Progenitor cell of endocrine pancreas (in vitro differentiated cells): ENCODE measurements at places on chromosomes 4 and X.

DNA sequence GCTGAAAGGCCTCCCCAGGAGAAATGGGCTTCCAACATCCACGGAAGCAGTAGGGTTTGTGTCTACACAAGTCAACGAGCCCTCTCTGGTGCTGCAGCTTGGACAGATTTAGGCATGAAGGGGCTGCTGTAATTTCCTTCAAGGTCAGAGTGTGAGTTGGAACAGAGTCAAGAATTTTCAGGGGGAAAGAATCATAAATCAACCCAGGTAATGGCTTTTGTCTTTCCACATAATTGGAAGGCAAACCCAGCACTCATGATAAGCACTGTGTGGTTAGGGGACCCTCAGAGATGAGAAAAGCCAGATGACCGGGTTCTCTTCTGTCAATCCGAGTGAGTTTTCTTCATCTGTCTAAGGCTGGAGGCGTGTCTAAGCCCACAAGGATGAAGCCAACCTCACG, 78.6 kb upstream of the MXRA5 start:
- no peak for DNase-seq

DNA sequence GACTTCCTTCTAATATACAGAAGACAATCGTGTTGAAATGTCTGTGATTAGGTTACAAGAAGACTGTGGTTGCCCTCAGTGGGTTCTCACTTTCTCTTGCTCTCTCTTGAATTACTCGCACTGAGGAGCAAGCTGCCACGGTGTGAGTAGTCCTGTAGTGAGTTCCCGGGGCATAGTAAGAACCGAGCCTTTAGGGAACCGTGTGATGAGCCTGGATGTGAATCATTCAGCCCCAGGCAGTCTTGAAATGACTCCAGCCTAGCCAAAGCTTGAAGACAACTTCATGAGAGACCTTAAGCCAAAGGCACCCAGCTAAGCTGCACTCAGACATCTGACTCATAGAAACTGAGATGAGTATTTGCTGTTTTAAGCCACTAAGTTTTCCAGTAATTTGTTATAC, 292.7 kb downstream of the SPOCK3 start:
- DNase-seq = no peak

DNA sequence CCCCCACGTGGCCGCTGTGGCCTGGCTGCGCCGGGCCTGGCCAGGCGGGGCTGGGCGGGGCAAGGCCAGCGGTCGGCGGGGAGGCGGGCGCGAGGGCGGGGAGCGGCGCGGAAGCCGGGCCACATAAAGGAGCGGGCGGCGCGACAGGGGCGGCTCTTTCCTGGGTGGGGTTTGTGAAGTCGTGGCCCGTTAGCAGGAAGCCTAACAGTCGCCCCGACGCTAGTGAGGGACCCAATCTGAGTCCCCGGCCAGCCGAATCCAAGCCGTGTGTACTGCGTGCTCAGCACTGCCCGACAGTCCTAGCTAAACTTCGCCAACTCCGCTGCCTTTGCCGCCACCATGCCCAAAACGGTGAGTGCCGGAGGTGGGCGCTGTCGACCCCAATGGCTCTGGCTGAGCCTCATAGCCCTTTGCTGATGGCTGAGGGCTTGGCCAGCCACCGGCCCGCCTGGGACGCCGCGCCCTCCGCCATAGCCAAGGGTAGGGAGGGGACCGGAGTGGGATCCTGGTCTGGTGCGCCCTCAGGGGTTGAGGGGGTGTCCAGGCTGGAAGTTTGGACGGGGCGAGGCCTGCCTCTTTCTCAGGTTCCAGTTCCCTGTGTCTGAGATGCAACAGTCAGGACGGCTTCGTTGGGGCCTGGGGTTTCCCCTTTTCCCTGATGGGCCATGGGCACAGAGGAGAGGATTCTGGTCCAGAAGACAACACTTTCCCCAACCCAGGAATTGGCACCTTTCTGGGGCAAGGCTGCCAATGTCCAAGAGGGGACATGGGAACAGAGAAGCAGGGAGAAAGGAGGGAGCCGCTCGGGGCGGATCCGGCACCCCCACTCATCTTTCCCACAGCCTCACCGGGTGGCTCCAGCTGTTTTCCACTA, at the start of gene MSN:
Gene MSN (plus strand): TSS at position 152 of the 874 bp plus-strand sequence. CDS start 188 bp downstream, at position 340.
- peak; percentile 20 for DNase-seq

DNA sequence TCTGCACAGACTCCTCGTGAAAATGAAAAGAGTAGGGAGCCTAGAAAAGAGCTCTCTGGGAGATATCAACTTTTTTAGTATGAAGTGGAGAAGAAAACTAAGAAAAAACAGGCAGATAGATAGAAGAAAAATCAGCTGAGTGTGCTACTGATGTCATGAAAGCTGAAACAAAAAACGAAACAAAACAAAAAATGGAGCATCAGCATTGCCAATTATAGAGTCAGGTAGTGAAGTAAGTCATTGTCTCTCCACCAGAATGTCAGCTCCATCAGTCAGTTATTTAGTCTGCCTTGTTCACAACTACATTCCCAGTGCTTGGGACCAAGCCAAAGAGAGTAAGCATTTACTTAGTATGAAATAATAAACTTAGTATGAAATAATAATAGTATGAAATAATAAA, 595.1 kb downstream of the STPG2 start:
- DNase-seq = no peak

- DNase-seq = no peak
Observed at GRCh38 chrX:47515941-47516665, 33.1 kb upstream of the ZNF41 start.

DNA sequence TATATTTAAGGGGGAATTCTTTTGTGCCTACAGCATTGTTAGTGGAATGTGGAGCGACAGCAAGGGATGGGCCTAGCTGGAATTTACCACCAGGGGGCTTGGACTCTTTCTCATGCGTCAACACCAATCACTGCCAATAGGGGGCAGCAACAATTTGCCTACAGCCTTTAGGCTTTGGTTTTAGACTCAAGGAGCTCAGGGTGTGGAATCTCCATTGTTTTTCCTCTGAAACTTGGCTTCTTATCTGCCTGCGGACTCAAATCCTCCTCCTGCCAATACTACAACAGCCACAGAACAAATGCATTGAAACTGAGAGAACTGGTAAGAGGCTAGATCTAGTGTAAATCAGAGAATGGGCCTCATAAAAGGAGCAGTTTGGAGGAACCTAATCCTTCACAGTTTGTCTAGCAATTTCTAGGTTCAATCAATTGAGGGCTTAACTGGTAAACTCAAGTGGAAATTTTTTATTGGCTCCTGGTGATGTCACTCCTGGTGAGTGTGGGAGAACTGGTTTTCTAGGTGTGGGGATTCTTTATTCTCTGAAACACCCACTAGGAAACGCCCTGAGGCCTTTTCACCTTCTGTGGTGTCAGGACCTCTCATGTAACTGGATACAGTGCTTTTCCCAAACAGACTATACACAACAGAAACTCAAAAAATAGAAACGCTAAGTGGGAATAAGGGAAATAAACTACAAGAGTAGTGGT, 27.9 kb upstream of the TMSB4X start:
- peak; percentile 55 for DNase-seq

DNA sequence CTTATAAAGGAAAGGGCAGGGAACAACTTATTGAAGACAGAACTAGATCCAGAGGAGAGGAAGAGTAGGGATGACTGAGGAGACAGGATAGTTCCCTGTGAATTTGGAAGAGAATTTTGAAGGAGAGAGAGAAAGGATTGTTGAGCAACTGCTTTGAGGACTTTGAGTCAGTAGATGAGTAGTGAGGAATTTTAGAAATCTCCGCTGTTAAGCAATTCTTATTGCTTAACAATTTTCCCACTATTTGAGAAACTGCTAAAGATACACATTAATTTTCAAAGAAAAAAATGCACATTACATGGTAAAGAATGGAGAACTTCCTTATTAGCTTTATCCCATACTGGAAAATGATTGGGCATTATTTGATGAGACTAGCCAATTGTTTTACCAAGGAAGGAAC, 116.3 kb upstream of the NRK start:
- DNase-seq = no peak

GRCh38 chrX:94058728-94059382, 384.8 kb downstream of the FAM133A start:
- DNase-seq = no peak

- no peak for DNase-seq
Observed at GRCh38 chr4:52369649-52370048, 289.5 kb downstream of the USP46 start.

GRCh38 chrX:98480606-98481005, 1596.9 kb downstream of the RPA4 start:
- DNase-seq = no peak

DNA sequence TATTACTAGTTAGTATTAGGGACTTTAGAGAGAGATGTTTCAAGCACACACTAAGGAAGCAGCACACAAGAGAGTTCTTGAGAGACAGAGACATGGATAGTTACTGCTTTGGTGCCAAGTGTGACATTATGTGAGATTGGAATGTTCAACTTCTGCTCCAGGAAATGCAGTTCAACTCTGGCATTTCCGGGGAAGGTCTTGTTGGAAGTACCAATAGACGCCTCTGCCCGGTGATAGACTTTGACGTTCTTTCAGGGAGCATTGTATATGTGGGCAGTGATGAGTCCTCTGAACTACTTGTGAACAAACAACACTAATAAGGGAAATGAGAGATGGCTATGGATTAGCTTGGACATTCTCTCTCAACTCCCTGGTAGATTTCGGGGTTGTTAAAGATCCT, 638.1 kb upstream of the BOD1L1 start:
- DNase-seq = no peak

- DNase-seq = no peak
Observed at GRCh38 chrX:1903236-1903935, 288.5 kb downstream of the ASMT start.

DNA sequence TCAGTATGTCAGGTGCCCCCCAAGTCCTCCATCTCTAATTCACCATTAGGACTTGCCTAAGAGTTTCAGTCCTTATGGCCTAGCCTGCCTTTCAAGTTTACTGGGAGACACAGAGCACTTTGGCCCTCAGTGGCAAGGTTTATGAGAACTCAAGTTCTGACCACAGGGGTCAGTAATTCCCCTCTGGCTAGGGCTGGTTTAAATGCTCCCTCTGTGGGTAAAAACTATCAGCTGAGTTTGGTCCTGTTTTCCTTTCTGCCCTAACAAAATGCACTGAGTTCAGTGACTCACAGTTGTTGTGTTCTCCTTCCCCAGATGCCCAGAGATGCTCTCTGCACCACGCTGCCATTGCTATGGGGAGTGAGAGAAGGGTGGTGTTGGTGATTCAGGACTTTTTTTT, 163.2 kb downstream of the RELL1 start:
- no peak for DNase-seq

GRCh38 chr4:180598281-180598680, 1644.9 kb upstream of the TENM3 start:
- DNase-seq = no peak

DNA sequence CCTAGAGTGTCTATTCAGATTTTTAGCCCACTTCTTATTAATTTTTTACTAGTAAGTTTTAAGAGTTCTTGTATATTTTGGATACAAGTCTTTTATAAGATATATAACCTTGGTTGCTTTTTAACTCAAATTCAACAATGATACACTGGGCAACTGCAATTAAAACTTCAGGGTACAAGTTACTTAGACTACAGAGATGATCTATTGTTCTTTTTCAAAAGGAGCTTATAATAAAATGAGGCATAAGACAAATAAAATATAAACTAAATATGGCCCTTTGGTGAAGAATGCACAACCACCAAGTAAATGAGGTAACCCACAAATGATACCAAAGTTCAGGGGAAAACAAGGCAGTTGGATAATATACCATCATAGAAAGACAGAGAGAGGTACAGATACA, 37.6 kb upstream of the CXCL6 start:
- DNase-seq = no peak

DNA sequence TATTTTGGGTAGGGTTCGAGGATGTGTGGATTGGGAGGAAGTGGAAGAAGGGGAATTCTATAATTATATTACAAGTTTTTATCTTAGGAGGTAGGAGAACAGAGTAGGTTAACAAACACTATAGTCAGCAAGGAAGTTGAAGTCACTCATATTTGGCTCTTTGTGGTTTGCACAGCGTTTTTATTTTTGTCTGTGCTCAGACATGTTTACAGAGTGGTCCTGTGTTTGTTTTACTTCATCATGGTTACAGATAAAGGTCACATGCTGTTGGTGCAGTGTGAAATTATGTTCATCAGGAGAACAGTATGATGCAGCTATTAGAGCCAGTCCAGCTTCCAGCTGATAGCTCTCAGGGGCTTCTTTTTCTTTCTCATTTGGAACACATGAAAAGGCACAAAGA, 299.9 kb upstream of the SFRP2 start:
- DNase-seq = no peak

GRCh38 chr4:73964862-73965611, 16.8 kb downstream of the PF4 start:
- DNase-seq = no peak

GRCh38 chrX:144715337-144715736, 532.0 kb upstream of the SPANXN1 start:
- DNase-seq = no peak

- DNase-seq = no peak
Observed at GRCh38 chrX:119775517-119776238, 15.8 kb downstream of the RPL39 start.

GRCh38 chr4:182978152-182978827, 61.1 kb upstream of the DCTD start:
- DNase-seq = no peak

DNA sequence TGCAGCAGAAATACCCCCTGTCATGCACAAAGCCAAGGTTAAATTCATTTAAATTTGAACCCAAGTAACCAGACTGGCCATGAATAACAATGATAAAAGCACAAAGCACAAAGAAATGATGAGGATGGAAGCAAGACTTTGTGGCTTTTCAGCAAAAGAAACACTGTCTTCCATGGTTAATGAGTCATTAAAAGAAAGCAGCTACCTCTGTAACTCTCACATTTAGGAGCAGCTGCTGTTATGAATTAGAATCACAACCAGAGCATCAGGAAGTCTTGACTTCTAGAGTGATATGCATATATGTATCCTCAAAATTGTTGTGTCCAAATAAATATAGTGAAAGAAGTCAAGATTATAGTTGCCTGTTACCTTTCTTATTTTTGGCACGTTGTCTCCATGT, 70.7 kb upstream of the RPS6KA6 start:
- DNase-seq = no peak

- no peak for DNase-seq
Observed at GRCh38 chr4:153131596-153131995, 72.6 kb upstream of the TRIM2 start.

DNA sequence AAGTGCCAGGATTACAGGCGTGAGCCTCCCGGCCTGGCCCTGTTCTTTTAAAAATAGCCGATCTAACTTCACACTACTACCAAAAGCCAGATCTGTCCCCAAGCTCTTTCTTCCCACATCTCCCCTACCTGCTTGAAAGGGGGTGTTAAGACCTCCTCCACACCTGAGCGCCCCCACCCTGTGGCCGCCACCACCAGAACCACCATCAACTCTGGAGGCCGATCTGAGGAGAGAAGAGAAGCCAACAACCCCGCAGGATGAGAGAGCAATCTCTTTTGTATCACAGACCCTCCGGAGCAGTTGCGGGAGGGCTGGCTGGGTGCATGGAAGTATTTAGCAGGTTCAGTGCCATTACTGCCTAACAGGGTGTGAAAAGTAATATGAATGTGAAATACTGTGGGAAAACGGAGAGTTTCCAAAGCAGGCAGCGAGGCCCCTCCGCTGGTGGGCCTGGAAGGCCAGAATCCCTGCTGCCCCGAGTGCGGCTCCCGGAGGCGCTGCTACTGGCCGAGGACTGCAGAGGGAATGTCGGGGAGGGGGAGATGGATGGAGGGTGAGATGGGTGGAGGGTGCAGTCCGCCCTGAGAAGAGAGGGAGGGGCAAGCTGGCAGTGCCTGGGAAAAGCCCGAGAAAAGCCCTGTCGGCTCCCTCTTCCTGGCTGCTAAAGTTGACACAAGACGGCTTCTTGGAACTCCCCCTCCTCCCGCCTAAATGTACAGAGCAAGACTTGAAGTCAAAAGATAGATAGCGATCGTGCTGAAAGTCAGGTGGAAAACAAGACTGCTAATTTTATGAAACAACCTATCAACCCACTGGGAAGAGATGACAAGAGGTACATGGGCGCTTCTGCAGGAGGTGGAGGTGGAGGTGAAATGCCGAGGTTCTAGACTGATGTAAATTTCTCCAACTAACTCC, 22.3 kb downstream of the HAND2 start:
- peak; percentile 9 for DNase-seq
